Mesenchymal stem cell (in vitro differentiated cells and primary cell): ENCODE measurements at places on chromosomes 6 and 20.

DNA sequence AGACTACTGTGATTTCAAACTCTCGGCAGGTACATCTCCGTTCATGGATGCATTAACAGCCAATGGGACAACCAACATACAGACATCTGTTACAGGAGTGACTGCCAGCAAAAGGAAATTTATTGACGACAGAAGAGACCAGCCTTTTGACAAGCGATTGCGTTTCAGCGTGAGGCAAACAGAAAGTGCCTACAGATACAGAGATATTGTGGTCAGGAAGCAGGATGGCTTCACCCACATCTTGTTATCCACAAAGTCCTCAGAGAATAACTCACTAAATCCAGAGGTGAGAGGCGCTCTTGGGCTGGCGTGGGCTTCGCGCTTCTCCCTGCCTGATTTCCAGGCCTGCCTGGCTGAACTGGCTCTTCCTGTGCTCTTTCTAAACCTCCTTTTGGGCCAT is 68.4 kb downstream of the RPP40 start:
- DNase-seq: no peak

GRCh38 chr20:4573564-4574355 is 147.9 kb upstream of the PRND start:
- DNase-seq: peak; percentile 72

DNA sequence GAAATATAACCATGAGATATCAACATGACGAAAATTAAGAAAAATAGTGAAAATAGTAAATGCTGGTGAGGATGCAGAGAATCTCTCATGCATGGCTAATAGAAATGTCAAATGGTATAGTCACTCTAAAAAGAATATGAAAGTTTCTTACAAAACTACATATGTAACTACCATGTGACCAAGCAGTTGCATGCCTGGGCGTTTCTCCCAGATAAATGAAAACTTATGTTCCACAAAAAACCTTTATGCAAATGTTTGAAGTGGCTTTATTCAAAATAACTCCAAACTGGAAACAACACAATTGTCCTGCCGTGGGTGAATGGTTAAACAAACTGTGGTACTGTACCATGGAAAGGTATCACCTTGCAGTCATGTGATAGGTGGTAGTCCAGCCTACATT is 112.4 kb downstream of the HDGFL1 start:
- no peak for DNase-seq

DNA sequence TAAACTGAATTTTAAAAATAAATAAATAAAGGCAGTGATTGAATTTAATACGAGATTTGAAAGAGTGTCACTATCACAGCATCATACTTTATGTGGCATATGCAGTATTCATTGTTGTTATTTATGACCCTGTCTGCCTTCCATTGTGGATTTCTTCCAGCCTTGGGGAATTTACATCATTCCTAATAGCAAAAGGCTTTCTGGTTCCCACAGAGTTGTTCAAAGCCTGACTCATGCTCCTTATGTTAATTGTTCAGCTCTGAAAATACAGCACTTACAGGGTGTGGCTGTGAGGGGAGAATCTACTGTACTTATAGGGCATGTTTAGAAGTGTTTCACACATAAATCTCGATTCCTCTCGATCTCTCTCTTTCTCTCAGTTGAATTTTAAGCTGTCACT is 54.4 kb downstream of the JAG1 start:
- peak; percentile 95 for DNase-seq

- DNase-seq: no peak
Measured at GRCh38 chr6:137443901-137444300, 50.3 kb downstream of the OLIG3 start.

GRCh38 chr6:10177704-10178103 is 237.2 kb downstream of the TFAP2A start:
- no peak for DNase-seq

- no peak for DNase-seq
Measured at GRCh38 chr6:41028561-41029412, 10.2 kb downstream of the UNC5CL start.

- no peak for DNase-seq
Measured at GRCh38 chr6:55974688-55975087, 99.3 kb upstream of the BMP5 start.

DNA sequence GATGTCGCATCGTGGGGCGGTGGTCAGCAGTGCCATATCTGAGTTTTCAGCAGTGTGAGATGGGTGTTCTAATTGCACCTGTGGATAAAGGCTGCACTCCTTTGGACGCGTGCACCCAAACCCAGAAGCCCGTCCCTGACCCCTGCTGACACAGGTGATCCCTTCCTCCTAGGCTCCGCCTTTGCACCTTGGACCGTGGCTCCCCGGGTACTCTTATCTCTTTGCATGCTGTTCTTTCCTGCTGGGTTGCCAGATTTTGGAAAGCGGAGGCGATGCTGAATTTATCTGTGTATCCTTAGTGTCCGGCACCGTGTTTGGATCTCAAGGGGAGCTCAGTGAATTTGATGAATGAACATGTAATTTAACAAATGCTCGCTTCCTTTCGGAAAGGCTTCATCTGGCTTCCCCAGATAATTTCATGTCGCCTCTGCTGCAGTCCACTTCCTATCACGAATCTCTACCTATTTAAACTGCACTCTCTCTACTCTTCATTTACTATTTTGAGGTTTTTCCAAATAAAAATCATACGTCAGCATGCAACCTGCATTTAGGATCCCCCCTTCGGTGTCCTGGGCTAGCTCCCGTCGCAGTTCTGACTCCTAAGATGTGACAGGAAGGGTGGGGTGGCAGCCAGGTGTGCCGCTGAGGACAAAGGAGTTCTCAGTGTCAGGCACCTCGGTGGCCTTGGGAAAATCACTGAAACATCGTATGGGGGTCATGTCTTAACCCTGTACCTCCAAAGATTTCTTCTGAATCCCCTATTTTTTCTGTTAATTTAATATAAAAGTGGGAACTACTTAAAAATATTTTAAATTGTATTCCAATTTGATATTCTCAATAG is 753 bp upstream of the PERP start:
- no peak for DNase-seq

GRCh38 chr6:152364866-152365265 is 272.3 kb downstream of the SYNE1 start:
- no peak for DNase-seq

DNA sequence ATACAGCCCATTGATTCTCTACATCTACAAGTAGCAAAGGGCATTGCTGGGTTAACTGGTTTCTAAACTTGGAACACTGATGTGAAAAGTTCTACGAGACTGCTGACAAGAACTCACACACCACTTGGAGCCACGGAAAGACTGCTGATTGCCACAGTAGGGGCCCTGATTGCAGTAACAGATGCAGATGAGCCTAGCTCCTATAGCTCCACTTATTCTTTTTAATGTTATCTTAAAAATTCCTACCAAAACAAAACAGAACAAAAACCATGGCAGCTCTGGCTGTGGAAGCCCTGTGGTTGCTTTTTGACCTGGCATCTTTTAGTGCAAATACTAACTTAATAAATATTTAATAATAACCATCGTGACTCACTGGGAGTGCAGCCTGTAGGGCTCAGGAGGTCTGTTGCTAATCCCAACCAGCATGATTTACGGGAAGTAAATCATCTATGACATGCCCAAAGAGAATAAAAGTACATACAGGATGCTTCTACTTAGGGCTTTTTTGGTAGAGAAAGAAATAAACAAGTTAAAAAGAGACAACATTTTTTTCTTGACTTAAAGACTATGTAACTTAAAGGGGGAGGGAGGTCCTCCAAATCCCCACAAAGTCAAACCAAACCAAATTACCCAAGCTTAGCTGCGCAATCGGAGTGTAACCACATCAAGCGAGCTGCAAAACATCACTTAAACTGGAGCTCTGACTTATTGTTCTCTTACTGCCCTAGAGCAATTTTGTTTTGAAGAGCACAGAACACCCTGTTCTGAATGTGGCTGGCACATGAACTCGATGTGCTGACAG is 87.2 kb downstream of the FKBP5 start:
- peak; percentile 97 for DNase-seq

DNA sequence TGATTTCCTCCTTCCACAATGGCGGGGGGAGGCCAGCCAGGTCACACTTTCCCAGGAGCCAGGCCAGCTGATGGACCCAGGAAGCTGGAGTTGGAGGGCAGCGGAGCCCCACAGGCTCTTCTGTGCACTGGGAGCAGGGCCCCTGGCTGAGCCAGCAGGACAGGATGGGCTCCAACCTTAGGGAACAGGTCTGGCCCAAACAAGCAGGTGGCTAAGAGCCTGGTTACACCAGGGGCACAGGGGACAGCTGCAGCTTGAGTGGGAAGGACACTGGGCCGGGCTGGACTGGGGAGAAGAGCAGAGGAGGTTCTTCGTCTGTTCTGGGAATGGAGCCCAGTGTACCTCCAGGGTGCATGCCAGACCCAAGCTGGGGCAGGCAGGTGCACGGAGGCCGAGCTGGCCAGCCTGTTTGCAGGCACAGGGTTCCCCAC is 102.3 kb downstream of the DLL1 start:
- no peak for DNase-seq

- no peak for DNase-seq
Measured at GRCh38 chr6:90401933-90402830, 105.5 kb upstream of the BACH2 start.

- DNase-seq: no peak
Measured at GRCh38 chr20:3690413-3690812, 8.6 kb upstream of the ADAM33 start.

DNA sequence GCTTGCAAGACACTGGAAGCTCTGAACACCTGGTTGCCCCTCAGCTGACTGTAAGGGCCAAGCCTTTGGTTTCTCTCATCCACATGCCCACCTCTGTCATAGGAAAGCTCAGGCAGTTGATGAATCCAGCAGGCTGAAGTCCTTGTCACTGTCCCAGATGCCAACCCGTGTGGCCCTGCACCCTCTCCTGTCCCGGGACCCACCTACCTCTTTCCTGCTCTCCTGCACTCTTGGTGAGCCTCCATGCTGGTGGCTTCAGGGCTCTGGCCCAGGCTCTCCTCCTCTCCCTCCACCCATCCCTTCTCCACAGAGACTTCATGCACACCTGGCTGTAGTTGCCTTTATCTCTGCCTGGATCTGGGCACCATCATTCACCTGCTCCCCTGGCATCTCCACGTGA is 4.0 kb upstream of the GID8 start:
- DNase-seq: no peak

DNA sequence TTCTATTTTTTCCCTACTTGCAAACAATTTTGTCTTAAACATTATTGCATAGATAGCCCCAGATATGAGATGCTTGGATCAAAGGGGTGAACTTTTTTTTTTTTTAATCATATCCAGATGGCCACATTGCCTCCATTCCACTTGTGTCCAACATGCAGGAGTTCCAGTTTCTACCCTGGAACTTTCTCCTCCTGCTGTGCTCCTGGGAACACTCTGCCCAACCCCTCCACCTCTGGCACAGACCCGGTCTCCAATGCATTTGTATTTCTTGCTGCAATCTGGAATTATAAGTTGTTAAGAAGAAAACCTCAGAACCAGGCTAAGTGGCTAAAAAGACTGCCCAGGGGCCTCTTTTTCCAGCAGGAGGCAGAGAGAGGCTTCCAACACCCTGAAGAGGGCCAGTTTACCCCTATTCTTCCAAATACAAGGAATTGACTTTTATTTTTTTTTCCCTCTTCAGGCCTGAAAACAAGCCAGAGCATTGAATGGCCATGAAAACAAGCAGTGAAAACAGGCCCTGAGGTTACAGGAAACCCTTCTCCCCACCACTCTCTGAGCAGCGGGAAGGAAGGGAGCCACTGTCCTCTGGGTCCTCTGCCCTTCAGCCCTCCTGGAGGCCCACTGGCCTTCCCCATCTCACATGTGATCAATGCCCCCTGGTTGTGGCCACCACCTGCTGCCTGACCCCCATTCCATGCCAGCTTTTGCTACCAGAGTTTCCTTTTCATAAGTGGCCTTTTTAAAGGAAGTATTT is 44.3 kb downstream of the PDYN start:
- DNase-seq: no peak

DNA sequence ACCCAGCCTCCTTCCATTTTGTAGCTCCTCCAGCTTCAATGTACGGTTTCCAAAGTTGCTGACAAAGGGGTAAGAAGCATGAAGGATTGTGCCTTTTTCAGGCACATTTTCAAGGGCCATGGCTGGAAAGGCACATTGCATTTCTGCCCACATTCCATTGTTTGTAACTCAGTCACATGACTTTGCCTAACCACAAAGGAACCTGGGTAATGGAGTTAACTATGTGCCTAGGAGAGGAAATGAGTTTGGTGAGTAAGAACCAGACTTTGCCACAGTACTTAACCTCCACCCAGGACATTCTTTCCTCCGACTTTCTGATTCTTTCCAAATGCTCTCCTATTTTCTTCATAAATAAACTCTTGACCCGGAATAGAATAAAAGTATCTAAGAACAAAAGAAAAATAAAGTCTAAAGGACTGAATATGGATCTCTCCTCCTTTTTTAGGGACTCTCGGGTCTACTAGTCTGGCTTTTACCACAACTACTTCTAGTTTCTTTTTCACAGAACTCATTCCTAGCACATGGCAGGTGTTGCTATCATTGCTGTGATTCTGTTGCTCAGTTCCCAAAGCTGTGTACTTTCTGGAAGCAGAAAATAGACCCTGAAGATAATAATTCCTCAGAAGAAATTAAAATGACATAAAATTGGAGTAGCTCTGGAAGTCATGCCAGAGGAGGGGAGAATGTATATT is 81.5 kb upstream of the ISM1 start:
- DNase-seq: no peak

DNA sequence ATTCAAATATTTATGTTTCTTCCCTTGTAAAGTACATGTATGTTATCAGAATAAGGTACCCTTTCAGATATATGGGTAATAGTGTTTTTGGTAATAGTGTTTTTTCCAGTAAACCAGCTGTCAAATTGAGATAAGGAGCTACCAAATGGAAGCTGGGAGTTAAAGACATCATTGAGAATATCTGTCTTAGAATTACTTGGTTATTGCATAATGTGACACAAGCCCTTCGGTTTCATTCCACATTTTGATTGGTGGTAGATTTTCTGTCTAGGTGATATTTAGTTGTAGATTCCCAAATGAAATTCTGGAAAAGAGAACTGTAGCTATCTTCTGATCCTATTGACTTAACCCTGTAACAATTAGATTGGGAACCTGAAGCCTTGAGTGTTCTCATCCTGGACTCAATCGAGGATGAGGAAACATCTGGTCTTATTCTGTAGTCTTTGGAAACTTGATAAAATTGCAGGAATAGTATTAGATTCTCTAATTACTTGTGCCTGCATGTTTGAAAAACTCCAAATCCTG is 75.1 kb upstream of the SYNJ2 start:
- DNase-seq: no peak

DNA sequence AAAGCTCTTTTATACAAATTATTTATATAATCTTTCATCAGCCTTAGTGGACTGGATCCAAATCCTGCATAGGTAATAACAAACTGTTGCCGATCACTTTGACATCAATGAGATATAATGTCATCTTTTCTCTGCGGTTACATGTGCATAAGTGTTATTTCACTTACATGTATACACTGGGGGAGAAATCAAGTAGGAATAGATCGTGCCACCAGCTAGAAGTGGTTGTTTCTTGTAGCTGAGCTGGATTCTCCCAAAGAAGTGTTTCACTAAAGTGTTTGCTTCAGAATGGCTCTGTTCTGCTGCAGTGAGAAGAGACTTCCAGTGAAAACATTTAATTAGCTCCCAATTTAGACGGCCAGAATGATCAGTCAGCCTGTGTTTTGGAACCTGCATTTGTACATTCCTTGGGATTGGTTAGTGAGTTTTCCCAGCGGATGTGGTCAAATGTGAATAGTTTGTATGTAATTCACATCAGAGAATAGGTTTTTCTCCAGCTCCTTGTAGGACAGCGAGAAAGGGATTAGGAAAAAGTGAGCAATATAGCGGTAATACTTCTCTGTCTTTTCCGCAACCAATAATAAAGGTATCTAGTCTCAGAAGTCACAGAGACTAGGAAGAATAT is 163.1 kb upstream of the CCN2 start:
- DNase-seq: no peak

- no peak for DNase-seq
Measured at GRCh38 chr6:44162876-44163625, 4.4 kb downstream of the CAPN11 start.
